Upper lobe of right lung (tissue), 1 donor: ENCODE measurements at places on chromosomes 1 and 21. TPM values are rescaled to one million over a fixed set of nuclear protein-coding genes. Genes with fewer than 3 reads are reported as not detected.
A peak's percentile ranks its signal among the peaks of the same experiment; 100 is the strongest.

The FAM72A gene
- 4.4 TPM for total RNA-seq

- no peak for DNase-seq
Observed at GRCh38 chr1:204703826-204704612, 18.5 kb upstream of the LRRN2 start.

GRCh38 chr1:180905927-180906326 lies 6.8 kb upstream of the KIAA1614 start:
- no peak for DNase-seq

- no peak for DNase-seq
Observed at GRCh38 chr1:22830757-22831340, 120.2 kb downstream of the EPHB2 start.

DNA sequence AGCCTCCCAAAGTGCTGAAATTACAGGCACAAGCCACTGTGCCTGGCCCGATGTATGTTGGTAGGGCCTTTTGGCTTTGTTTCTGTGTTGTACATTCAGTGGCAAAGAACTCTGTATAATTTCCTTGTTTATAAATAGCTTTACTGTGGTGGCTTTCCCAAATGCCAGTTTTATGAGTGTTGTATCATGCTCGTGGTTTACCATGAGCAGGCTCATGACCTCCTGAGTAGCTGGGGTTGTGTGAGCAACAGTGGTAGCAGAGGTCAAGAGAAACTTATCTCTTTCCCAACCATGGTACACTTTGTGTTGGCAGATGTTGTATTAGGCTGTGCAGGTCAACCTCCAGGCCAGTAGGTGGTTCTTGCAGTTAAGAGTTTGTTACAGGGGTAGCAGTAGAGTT lies 420.4 kb upstream of the BEND5 start:
- no peak for DNase-seq

DNA sequence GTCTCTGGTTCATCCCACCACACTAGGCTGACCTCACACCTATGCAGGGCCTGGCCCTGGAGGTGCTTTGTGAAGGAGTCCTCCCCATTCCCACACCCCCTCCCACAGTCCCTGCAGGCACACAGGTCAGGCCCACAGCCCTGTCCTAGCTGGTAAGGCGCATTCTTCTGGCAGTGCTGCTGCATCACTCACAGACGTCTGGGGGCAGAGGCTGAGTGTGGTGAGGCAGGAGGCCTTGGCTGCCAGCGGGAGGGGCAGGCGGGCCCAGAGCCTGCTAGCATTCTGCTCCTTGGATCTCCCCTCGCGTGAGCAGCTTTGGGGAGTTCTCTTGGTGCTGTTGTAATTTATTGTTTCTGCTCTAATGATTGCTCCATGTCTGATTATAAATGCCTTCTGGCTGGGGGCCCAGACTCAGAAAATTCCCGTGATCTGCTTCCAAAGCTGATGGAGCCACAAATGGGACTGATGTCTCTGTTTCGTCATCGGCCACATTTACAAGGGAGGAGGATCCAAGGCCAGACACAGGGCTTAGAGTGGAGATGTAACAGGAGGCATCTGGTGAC lies 62.9 kb downstream of the TRABD2B start:
- DNase-seq, result peak; percentile 55

DNA sequence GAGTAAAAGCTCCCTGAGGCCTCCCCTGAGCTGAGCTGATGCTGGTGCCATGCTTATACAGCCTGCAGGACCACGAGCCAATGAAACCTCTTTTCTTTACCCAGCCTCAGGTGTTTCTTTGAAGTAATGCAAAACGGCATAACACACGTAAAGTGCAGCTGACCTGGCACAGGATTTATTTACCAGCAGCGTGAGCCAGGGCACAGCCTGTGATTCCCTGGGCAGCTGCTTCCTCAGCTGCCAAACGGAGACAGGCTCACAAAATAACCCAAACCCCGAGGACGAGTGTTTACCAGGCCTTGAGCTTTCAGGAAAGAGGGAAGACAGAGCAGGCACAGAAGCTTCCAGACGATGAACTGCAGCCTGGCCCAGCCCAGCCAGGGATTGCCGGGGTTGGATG lies 120.6 kb upstream of the ARHGEF16 start:
- no peak for DNase-seq

DNA sequence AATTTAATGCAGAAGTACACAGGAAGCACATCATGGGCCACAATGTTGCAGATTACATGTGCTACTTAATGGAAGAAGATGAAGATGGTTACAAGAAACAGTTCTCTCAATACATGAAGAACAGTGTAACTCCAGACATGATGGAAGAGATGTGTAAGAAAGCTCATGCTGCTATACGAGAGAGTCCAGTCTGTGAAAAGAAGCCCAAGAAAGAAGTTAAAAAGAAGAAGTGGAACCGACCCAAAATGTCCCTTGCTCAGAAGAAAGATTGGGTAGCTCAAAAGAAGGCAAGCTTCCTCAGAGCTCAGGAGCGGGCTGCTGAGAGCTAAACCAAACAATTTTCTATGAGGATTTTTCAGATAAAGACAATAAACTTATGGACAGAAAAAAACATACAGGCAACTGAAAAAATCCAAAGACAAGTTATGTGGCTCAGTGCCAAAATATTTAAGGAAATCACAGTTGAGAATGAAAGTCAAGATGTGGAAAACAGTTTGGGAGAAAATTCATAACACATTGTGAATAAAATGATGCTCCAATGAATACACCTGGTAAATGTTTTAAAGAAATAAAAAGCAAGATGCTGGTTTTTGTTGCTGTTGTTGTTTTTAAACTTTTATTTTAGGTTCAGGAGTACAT lies 2.8 kb upstream of the ZNF644 start:
- DNase-seq, result no peak

GRCh38 chr1:154745286-154745731 lies 124.8 kb downstream of the KCNN3 start:
- no peak for DNase-seq
